ENCODE measurements at places on chromosomes 2 and 18.

DNA sequence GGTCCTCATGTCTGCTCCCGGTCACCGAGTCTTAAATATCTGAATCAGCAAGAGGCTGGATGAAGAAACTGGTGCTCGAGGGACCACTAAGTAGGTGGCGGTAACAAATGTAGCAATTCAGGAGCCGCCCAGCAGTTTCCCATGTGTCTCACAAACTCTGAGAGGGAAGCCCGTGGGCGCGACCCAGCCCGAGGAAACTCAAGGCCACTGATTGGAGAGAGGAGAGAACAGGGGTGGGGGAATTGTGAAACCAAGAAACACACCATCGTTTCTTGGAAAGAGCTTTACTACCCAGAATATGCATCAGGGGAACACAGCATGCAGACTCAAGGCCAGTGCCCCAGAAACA, 10.8 kb downstream of the MLPH start:
- DNase-seq = no peak

DNA sequence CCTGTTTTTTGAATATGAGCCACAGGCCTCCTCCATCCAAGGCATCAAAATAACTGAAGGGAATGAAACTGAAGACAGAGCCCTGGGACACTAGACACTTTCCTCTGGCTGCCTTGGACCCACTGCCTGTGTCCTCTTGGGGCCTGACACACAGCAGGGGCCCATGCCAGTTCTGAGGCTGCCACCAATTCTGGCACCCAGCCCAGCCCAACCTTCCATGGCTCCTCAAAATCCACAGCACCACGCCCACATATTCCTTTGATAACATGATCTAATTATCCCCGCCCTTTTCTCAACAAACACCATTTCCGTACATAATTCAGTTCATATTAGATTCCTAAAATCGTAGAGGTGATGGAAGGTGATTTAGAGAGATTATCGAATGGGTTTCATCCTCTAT, 64.2 kb downstream of the EMX1 start:
- no peak for DNase-seq

GRCh38 chr2:130369311-130369964, 13.6 kb downstream of the PTPN18 start:
- no peak for DNase-seq

- DNase-seq = no peak
These were observed 111.0 kb downstream of the BCL2L11 start for GRCh38 chr2:111231532-111232252.

- DNase-seq = no peak
These were observed 81.0 kb downstream of the TAF4B start for GRCh38 chr18:26307161-26307773.

Measured in esophagus squamous epithelium (tissue), 5 donors.